ENCODE measurements at places on chromosomes 7 and 10.

DNA sequence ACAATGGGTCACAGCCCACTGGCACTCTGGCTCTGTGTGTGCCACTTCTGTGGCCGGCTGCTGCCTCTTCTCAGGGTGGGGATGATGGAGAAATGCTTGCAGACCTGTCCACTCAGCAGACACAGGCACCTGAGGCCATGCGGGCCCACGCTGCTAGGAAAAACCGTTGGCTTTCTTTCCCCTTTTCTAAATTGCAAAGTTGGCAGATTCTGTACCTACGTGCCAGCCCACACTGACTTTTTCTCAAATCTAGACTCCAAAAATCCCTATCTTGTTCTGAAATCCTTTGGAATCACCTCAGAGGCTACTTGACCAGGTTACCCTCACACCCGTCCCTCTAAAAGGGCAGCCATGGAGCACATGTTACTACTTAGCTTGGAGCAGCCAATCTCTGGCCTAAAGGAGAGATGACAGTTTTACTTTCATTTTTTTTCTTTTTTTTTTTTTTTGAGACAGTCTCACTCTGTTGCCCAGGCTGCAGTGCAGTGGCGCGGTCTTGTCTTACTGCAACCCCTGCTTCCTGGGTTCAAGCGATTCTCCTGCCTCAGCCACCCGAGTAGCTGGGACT is 99.4 kb downstream of the RNF216 start:
- DNase-seq: no peak

DNA sequence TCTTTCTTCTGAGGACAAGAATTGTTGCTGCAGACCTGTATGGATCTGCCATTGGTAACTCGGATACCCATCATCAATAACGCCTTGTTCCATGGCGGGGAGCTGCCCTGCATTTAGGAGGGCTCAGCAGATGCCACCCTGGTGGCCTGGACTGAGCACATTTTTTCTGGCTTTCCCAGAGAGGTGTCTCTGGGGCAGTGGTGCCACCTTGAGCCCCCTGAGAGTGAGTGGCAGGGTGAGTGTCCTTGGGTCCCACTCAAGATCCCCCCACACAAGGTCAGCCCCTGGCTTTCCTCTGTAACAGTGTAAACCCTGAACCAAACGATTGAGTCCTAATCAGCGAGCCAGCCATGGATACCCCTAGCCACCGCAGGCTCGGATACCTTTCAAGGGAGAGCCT is 258.6 kb downstream of the GLRX3 start:
- no peak for DNase-seq

GRCh38 chr10:85811405-85811804 is 555.2 kb downstream of the GRID1 start:
- no peak for DNase-seq

GRCh38 chr10:110774069-110775019 is 97.4 kb upstream of the PDCD4 start:
- DNase-seq: no peak

DNA sequence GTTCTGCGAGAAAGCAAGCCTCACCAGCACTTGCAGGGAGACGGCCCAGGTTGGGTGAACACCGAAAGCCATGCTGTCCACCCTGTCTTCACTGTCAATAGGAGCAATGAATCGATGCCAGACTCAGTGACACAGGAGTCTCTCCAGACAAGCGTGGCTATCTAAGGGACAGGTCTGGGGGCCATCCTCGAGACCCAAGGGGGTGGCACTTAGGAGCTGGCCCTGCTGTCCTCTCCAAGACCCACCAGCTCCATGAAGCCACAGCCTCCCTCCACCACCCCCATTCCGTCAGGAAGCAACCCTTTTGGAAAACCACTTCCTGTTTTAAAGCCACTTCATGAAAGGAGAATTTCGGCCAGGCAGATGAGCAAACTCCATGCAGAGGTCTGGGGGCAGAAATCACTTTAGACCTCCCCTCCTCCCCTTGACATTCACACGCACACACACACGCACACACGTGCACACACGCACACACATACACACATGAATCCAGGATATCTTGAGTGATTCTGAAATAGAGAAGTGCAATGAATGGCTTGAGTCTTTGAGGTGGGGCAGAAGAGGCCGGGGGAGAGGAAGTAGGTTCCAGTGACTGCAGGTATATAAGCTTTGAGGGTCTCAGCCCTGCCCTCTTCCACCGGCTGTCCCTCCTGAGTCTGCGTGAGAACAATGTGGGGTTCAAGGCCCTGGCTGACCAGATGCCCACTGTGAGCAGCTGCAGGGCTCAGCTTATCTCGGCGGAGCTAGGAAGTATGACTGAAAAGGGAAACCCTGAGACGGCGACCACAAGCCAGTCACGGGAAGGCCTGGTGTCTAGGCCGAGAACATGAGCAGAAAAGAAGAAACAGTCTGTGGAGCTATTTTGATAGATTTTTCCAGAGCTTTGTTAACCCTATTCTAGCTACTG is 25.0 kb downstream of the RGS10 start:
- DNase-seq: peak; percentile 64

DNA sequence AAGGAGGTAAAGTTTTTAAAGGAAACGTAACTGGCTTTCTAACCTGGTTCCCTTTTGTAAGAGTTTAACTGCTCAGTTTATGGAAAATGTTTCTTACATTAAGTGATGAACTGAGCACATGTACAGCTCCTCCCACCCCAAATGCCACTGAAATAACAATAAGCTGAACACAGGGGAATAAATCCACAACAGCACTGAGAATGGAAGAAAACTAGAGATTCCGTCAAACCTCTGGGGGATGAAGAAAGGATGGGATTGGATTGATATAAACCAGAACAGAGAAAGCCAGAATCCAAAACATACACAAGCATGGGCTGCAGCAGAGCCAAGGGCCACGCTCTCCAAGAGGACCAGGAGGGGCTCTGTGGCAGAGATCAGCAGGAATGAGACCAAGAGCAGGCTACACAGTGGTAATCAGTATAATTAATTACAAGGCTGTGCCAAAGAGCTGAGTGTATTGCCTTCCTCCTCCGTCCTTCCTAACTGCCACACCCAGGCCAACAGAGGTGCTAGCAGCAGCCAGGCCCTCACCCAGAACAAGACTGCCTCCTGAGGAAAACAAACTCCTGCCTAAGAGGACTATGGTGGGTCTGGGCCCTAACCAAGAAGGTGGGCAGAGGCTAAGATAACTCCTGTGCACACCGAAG is 73.9 kb downstream of the KIAA1549 start:
- no peak for DNase-seq

GRCh38 chr7:43010061-43010460 is 77.9 kb downstream of the MRPL32 start:
- no peak for DNase-seq

DNA sequence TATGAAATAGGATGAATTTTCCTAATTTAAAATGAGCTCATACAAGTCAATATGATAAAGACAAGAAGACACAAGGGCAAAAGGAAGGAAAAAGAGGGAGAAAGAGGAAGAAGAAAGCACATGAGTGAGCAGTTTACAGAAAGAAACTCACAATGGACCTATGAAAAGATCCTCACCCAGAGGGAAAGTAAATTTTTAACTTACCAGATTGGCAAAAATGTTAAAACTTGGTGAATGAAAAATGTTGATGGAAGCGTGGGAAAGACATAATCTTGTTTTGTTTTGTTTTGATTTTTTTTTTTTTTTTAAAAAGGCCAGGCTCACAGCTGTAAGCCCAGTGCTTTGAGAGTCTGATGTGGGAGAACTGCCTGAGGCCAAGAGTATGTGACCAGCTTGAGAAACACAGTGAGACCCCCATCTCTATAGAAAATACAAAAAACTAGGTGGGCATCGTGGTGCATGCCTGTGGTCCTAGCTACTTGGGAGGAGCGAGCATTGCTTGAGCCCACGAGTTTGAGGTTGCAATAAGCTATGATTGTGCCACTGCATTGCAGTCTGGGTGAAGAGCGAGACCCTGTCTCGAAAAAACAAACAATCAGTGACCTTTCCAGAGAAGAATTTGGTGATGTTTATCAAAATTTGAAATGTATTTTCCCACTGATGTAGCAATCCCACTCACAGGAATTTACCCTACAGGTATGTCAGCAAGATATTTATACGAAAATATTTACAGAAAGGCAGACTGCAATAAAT is 152.9 kb upstream of the ASAH2 start:
- DNase-seq: no peak

GRCh38 chr10:48811917-48812316 is 127.2 kb downstream of the WDFY4 start:
- DNase-seq: no peak

DNA sequence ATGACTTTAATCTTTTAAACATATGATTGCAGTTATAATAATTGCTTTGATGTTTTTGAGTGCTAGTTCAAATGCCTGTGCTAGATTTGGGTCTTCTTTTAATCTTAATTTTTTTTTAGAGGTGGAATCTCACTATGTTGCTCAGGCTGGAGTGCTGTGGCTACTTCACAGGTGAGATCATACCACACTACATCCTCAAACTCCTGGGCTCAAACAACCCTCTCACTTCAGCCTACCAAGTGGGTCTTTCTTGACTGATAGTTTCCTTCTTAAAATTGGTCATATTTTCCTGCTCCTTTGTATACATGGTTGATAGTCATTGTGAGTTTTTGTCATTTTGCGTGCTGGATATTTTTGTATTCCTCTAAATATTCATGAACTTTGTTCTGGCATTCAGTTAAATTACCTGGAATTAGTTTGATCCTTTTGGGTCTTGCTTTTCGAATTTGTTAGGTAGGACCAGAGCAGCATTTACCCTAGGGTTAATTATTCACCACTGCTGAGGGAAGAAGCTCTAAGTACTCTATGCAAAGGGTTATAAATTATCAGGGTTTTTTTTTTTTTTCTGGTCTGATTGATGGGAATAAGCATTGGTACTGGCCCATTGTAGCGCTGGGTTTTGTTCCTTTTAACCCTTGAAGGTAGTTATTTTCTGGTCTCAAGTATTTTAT is 12.1 kb upstream of the TCAF1 start:
- DNase-seq: no peak

DNA sequence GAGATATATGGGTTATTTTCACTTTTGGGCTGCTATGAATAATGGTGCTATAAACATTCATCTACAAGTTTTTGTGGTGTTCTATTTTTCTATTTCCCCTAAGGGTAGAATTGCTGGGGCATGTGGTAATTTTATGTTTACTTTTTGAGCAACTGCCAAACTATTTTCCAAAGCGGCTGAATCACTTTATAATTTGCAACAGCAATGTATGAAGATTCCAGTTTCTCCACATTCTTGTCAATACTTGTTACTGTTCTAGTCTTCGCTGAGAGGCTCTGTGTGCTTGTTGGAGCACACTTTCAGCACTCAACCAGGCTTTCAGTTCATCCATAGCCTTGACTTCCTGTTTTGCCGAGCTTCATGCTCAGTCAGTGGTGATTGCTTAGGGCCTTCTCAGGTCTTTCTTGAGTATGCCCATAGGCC is 39.0 kb downstream of the ADK start:
- peak; percentile 44 for DNase-seq

GRCh38 chr10:4453950-4454349 is 372.1 kb upstream of the AKR1E2 start:
- DNase-seq: no peak

DNA sequence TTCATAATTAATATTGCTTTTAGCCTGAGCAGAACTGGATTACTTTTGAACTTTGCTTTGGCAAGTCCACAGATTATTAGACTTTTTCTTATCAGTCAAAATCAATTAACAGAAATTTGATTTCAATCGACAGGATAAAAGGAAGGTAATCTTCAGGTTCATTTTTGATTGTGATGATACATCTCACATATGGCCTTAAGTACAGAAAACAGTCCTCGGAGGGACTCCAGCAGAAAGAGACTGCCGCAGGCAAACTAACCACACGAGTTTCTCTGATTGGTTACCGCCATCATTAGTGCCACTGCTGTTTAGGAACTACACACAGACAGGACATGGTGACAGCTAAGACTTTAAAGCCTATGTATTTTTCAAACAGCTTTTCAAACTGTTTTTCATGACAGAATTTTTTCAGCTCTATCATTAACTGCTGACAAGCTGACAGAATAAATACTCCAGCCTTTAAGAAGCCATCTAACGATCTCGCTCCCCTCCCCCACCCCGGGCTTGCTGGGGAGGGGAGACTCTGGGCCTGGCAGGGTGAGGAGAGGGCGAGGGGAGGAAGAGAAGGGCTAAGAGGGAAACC is 668.2 kb downstream of the KCNMA1 start:
- no peak for DNase-seq

DNA sequence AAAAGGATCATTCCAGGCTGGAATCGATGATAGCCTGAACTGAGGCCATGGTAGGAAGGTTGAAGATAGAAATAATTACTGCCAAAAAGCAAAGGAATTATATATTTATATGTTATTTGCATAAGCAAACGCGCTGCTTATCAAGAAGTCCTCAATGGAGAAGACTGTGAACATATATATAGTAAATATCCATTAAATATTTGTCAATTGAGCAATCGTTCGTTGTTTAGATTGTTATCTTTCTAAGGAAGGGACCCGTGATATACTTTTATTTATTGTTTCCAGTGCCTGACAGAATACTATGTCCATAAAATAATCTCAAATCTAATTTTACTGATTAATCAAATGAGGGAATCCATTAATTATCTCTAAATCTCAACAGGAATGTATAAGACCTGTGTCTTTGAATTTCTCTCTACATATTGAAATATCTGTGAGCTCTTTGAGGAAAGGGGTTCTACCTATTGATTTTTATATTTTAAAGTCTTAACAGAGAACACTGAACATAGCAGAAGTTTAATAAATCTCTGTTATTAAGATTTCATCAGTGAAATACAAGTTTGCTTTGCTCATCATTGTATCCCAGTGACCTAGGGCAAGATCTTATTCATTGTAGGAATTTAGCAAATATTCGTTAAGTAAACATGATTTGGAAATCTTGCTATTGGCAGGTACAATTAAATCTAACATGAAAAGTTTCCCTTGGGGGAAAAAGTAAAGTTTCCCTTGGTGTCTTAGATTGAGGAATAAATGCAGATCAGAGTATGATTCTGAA is 12.0 kb upstream of the HERC4 start:
- no peak for DNase-seq

DNA sequence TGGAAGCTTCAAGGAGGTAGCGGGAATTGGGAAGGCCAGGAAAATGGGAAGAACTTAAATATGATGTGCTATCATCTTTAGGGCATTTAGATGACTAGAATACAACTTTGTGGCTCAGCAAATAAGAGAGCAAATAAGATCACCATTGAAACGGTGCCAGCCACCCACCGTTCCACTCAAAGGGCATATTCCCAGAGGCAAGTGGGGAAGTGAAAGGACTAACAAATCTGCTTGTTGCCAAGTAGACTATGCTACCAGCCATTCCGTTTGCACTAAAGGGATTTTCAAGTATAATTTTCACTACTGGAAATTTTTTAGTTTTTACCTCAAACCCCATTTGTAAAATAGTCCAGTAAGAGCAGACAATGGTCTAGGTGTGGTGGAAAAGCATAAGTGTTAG is 4.0 kb upstream of the PPP1R3C start:
- no peak for DNase-seq

DNA sequence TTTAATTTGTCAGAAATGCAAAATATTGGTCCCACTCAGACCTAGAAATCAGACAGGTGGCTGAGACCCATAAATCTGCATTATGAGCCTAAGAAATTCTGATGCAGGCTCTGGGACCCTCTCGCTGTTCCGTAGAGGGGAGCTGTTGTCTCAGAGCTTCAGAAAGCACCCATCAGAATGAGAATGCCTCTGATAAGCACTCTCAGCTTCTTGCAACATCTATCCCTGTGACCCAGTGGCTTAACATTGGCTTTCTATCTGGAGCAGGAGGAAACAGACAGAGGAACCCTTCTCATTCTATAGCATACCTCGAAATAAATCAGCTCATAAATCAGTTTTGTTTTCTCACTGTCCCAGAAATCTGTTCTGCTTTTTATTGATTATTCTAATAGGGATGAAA is 184.6 kb upstream of the SP4 start:
- DNase-seq: no peak

GRCh38 chr7:107703872-107704271 is 40.1 kb upstream of the CBLL1 start:
- no peak for DNase-seq
